ENCODE measurements at places on chromosomes 1 and 21.

- DNase-seq: no peak
Measured at GRCh38 chr21:42734323-42734971, 81.0 kb downstream of the PDE9A start.

GRCh38 chr1:167706363-167706762, 15.4 kb upstream of the MPZL1 start:
- DNase-seq: no peak

- DNase-seq: no peak
Measured at GRCh38 chr1:226054519-226055327, 7.8 kb upstream of the H3-3A start.

DNA sequence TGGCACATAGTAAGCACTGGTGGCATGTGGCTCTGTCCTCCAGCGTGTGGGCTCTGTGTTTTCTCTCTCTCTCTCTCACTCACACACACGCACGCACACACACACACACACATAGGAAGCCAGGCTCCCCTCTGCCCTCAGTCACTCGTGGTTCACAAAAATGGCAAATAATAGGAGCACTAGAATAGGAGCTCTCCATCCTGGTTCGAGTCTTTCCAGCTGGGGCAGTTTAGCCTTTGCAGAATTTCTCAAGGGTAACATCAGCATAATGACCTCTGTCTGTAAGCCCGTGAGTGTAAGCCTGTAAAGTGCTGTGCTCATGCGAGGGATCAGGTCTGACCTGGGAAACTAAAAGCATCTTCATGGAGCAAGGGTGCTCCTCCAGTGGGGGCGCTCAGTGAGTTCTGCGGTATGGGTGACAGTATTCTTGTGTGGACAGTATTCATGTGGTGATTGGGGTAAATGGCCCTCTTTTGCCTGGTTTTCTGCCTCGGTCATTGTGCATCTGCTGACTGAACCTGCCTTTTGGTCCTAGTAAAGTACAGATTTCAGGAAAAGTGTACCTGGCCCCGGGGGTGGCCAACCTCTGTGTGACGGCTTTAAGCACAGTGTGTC, 842 bp upstream of the ZC3H12A start:
- DNase-seq: no peak

DNA sequence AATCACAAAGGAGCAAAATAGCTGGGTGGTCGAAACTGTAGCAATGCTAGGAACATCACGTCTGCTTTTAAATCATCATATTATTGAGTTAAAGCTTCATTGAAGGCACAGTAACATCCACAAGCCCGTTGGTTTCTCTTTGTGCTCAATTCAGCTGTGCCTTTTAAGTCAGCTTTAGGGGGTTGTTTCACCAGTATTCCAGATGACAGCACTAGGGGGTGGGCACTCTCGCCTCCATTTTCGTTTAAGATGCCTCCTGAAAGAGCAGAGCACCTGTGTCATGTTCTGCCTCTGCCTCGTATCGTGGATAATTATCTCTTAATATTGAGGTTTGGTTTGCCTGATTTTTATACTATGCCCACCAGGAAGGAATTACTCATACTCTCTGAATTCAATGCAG, 139.8 kb upstream of the PTBP2 start:
- DNase-seq: no peak

DNA sequence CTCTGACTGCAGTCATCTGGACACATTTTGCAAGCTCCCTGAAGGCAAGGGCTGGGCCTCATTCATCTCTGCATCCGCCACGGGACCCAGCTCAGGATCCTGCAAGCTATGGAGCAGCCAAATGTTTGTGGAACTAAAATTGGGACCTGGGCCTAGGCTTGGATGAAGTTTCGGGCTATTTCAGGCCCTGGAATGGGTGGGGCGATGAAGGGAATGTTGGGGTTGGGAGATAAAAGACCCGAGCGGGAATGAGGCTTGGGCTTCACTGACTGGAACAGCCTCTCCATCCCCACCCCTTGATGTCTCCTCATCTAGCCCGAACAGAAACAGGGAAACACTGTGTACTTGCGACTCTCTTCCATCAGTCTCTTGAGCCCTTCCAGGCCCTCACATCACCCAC, 7.3 kb upstream of the AHCYL1 start:
- DNase-seq: no peak

DNA sequence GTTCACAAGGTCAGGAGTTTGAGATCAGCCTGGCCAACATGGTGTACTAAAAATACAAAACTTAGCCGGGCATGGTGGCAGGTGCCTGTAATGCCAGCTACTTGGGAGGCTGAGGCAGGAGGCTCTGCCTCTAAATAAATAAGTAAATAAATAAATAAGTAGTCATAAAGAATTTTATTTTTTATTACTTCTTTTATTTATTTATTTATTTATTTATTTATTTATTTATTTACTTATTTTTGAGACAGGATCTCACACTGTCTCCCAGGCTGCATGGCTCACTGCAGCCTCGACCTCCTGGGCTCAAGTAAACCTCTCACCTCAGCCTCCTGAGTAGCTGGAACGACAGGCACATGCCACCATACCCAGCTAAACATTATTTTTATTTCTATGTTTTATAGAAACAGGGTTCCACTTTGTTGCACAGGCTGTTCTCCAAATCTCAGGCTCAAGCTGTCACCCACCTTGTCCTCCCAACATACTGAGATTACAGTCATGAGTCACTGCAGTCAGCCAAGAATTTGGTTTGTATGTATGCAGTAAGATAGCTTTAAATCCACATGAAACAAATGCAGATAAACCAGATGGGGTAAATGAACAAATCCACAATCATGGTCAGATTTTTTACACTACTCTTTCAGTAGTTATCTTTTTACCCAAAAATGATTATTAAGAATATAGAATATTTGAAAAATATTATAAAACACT, 523.3 kb upstream of the RGS18 start:
- DNase-seq: no peak

Measured in neural crest cell (in vitro differentiated cells).